ENCODE measurements at places on chromosomes 3 and 15. TPM values are rescaled to one million over a fixed set of nuclear protein-coding genes. Genes with fewer than 3 reads are reported as not detected.

Gene C15orf62
- total RNA-seq = 0.10 TPM

Gene MRAS
- 13.5 TPM for total RNA-seq

DNA sequence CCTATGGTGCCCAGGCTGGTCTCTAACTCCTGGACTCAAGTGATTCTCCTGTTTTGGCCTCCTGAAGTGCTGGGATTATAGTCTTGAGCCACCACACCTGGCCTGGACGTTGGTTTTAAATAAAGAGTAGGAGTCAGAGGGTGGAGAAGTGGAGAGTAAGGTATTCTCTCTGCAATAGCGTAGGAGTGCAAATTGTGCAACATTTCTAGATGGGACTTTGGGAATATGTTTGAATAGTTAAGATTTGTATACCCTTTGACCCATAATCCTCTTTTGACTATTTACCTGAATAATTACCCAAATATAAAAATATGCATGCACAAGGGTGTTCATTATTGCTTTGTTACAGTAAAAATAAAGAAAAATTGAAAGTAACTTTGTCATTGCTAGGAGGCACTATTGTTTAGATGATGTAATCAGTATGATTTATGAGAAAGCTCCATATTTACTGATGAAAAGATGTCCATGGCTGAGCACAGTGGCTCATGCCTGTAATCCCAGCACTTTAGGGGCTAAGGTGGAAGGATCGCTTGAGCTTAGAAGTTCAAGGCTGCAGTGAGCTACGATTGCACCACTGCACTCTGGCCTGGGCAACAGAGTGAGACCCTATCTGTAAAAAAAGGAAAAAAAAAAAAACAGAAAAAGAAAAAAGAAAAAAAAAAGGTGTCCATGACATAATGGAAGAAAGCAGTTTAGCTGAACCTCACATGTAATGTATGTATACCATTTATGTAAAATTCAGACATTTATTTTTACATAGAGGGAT lies 15.1 kb upstream of the XYLB start:
- no peak for DNase-seq

GRCh38 chr3:117439812-117440211 lies 730.2 kb downstream of the TUSC7 start:
- DNase-seq = no peak

Gene GALNT15
- 0.05 TPM for total RNA-seq

Gene ZIC1
- total RNA-seq = not detected

- no peak for DNase-seq
These were observed 155.6 kb upstream of the HES1 start for GRCh38 chr3:193980326-193980725.

DNA sequence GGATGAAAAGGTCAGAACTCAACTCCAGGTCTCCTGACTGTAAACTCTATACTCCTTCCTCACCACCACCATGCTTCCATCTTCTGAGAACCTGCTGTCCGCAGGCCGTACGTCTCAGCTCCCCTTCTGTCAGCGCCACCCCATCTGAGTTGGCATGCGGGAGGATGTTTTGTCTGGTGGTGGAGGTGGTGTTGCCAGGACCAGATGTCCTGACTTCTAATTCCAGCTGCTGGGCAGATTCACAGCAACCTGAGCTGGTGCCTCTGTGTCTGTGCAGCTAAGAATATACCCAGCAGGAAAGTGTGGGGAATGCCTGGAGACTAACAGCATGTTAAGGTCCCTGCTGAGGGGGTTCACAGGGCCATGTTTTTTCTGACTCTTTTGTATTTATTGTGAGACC lies 23.2 kb downstream of the PLA1A start:
- no peak for DNase-seq

DNA sequence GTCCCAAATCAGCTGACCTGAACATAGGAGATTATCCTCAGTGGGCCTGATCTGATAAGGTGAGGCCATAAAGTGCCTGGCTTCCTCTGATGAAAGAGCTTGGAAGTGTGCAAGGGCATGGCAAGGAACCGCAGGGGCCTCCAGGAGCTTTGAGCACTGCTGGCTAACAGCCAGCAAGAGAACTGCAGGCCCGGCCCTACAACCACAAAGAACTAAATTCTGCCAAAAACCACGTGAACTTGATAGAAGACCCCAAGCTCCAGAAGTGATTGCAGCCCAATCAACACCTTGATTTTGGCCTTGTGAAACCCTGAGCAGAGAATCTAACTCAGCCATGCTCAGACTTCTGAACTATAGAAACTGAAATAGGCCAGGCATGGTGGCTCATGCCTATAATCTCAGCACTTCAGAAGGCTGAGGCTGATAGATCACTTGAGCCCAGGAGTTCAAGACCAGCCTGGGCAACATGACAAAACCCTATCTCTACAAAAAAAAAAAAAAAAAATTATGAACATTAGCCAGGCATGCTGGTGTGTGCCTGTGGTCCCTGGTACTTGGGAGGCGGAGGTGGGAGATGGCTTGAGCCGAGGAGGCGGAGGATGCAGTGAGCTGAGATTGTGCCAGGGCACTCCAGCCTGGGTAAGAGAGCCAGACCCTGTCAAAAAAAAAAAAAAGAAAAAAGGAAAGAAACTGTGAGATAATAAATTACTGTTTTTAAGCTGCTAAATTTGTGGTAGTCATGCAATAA lies 7.7 kb upstream of the DIS3L start:
- no peak for DNase-seq

GRCh38 chr3:52742418-52743041 lies 28.2 kb downstream of the NEK4 start:
- peak; percentile 33 for DNase-seq

Gene GUCA1C
- not detected for total RNA-seq

Gene THAP10
- total RNA-seq = 2.8 TPM

Gene SLC22A14
- 0.22 TPM for total RNA-seq

DNA sequence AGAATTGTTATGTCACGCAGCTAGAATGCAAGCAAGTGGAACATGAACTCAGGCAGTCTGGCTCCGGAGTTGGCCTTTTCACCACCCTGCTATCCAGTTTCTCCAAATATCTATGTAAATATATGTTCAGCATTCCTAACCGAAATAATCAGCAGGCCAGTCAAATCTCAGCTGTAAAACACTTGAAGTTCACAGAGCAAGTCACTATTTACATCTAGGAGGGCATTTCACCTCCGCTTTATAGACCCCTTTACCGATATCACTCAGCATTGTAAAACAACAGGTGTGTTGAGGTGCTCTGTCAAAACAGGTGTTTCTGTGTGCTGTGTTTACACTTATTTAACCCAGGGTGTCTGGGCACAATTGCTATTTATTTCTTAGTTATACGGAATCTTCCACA lies 12.2 kb upstream of the HES1 start:
- DNase-seq = no peak

Gene LARP6
- total RNA-seq = 35.9 TPM

DNA sequence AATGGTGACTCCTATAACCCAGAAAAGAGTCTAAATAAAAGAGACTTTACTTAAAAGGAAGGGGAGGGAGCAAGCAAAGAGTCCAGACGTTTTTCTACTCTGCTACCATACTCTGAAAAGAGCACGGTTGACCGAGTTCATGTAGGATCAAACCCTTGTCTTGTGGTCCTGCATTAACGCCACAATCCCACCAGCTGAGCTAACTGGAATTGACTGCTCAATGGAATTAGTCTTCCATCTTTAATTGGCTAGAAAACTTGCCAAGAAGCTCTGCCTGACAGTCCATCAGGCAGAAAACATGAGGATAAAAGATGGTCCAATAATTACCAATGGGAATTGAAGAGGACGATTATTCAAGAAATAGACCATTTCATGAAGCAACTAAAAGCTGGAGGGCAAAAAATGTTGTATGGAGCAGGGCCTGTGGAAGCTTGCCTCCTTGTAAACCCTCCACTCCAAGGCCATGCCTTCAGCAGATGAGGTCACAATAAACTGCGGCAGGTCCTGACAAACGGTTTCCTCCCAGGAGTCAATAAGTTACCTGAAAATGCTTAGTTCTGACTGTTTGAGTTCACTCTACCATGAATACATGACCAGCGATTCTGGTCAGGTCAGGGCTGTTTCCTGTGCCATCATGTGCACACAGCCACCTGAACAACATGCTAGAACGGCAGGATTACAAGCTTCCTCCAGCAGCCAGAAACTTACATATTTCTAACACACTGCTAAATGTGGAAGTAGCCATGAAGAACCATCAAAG lies 35.6 kb upstream of the ARHGEF3 start:
- no peak for DNase-seq

Gene OPA1
- total RNA-seq = 72.0 TPM

DNA sequence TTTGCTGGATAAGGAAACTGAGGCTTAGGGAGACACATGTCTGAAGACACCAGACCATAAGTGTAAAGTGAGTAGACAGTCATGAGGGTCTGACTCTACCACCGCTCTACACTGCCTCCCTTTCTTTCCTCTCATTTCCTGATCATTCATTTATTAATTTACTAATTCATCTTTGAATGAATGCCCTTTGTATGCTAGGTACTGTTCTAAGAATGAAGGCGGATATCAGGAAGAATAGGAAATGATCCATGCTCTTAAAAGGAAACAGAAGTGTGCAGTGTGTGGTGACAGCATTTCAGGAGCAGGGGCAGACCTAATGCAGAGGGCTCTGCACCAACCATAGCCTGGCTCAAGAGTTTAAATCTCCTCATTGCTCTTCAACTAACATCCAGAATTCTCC lies 31.8 kb upstream of the PSMD6 start:
- no peak for DNase-seq

DNA sequence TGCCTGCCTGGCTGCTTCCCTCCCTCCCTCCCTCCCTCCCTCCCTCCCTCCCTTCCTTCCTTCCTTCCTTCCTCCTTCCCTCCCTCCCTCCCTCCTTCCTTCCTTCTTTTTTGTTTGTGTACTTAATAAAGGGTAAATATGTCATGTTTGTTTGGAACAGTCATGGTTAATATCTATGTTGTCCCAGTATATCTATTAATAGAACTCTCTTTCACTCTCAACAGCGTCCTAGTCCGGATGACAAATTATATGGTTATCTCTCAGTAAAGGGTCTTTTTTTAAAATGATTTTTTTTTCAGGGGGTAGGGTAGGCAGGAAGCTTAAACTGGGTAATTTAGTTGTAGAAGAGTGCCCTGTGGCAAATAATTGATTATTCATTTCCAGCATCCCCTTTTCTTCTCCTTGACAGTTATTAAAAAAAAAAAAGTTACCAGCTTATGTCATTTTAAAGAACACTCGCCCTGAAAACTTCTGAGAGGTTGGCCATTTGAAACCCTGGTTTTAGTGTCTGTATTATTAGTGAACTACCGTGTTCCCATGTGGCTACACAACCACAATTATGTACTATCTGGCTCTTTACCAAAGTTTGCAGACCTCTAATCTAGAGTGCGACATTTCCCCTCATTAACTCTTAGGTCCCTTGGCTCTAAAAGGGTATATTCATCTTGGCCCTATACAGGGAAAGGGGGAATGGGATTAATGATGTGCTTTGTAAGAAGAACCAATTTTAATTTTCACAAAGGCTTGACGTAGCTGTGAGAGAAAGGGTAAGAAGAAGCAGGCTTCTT lies 13.7 kb downstream of the TAGLN3 start:
- DNase-seq = no peak

Gene ST3GAL6
- total RNA-seq = 10.6 TPM

Gene FSIP1
- total RNA-seq = 0.42 TPM

Gene ATP13A4
- total RNA-seq = 0.15 TPM

GRCh38 chr15:37209041-37209363 lies 108.7 kb upstream of the MEIS2 start:
- no peak for DNase-seq

- no peak for DNase-seq
These were observed 39.6 kb downstream of the LEKR1 start for GRCh38 chr3:156865732-156866131.

DNA sequence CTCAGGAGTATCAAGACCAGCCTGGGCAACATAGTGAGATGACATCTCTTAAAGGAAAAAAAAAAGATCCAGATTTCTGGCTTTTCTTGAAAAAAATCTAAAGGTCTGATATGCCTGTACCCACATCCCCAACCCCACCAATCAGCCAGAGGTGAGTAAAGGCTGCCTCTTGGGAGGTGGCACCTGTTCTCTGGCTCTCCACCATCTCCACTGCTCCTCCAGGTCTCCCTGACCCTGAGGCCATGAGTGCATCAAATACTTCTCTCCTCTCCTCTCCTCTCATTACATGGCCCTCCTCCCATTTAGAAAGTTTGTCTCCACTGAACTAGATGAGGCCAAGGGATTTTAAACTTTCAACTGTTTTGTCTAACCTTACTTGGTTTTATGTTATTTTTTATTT lies 5.2 kb downstream of the SIAH2 start:
- no peak for DNase-seq

Gene BCHE
- total RNA-seq = not detected

Gene WDR93
- total RNA-seq = 0.42 TPM

DNA sequence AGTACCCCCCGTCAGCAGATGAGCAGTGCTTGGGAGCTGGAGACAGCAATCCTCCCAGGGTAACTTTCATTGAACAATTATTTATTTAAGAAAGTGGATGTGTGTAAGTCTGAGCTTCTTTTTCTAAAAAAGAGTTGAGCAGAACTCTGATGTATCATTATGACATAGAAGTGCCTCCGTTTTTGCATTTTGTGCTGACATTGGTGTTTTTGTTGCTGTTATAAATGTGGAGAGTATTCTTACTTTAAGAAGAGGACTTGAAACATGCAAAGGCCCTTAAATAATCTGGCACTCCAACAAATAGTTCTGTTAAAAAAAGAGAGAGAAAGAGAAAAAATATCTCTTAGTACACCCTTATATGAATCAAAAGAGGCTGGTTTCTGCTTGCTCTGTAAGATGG lies 217.1 kb downstream of the AGBL1 start:
- DNase-seq = no peak

DNA sequence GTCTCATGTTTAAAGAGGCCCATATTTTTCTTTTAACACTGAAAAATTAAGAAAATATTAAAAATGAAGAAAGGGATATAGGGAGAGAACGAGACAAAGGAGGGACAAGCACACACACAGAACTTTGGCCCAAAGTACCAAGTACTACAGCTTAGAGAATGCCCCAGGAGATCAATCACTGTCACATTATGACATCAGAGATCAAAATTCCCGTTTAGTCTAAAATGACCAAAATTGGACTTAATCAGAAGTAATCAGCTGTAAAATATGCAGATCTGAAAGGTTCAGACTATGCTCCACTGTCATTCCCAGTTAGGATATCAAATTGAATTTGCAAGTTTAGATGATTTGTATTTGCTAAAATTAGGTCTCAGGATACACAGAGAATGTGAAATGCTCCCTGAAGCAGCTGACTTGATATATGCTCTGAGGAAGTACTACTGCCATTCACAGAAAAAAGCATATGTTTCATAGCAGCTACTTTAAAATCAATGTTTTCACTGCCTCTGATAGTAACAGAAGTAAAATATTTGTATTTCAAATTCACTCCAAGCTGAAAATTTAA lies 123.0 kb downstream of the PEAK1 start:
- no peak for DNase-seq

DNA sequence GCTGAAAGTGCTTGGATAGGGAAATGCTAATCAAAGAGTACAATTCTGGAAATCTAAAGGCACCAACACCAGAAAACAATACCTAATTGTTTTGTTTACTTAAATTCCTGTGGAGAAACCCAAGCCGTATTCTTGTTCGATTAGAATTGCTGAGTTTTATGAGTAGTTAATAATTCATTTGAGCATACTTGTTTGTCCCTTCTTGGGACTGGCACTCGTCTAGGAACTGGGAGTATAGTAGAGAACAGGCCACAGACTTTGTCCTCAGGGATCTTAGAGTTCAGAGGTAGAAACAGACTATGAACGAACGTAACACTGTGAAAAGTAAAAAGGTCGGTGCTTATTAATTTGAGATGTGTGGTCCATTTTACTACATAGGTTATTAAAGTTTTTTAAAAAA lies 39.4 kb downstream of the ZPLD1 start:
- DNase-seq = no peak

Gene CCK
- total RNA-seq = 0.32 TPM

GRCh38 chr3:52891615-52892081 lies 5.7 kb downstream of the STIMATE start:
- DNase-seq = no peak

GRCh38 chr3:79278681-79279080 lies 489.1 kb downstream of the ROBO1 start:
- no peak for DNase-seq

Gene INSYN1
- 2.0 TPM for total RNA-seq
